ENCODE measurements at places on chromosomes 2 and 18.

- no peak for DNase-seq
Measured at GRCh38 chr2:218125626-218126080, at the start of gene CXCR2. Gene CXCR2, plus strand, starts transcription at chr2:218126028. Its CDS starts 8,774 bp downstream, at chr2:218134802.

- DNase-seq, result no peak
Measured at GRCh38 chr2:190881084-190881597, 520 bp downstream of the GLS start.

GRCh38 chr2:20071397-20072383 lies 20.3 kb upstream of the LAPTM4A start:
- peak; percentile 97 for DNase-seq

DNA sequence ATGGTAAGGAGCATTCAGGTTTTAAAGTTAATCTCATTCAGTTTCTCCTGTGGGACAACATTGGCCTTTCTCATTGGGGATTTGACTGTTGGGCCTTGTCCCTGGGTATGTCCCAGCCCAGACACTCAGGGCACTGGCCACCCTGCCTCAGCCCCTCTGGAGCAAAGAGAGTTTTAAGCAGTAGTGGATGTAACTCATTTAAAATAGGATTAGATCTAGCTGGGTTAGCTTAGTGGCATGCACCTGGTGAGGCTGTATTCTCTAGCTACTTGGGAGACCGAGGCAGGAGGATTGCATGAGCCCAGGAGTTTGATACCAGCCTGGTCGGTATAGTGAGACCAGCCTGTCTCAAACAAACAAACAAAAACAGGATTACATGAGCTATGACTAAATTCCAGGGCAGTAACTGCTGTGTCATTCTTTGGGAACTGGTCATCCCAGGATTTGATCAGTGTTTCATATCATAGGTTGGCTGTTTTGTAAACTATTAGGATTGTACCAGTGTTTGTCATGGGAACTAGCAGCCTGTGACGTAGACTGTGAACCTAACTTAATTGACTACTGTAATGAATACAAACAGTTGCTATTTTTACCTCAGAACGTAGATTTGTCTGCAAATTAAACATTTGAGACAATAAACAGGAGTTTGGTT lies 12.5 kb downstream of the INPP4A start:
- peak; percentile 84 for DNase-seq

Measured in AG04450 (cell line).